ENCODE measurements at places on chromosomes 4 and X.

DNA sequence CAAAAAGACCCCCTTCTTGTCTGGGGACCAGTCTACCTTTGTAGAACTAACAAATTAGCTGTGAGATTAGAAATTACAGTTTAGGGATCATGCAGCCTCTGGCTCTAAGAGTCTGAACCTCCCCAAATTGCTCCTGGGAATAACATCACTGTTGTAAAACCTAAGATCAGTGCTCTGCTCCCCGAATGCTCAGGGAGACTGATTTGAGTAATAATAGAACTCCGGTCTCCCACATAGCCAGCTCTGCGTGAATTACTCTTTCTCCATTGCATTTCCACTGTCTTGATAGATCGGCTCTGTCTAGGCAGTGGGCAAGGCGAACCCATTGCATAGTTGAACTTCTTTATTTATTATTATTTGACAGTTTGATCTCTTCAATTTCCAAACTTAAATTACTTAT is 160.8 kb upstream of the VCX3A start:
- no peak for DNase-seq

- no peak for DNase-seq
These were observed 56.3 kb downstream of the SHROOM2 start for GRCh38 chrX:9842541-9842940.

GRCh38 chr4:127124919-127125318 is 507.8 kb upstream of the INTU start:
- no peak for DNase-seq

- no peak for DNase-seq
These were observed 9.7 kb upstream of the LSM6 start for GRCh38 chr4:146165840-146166239.

DNA sequence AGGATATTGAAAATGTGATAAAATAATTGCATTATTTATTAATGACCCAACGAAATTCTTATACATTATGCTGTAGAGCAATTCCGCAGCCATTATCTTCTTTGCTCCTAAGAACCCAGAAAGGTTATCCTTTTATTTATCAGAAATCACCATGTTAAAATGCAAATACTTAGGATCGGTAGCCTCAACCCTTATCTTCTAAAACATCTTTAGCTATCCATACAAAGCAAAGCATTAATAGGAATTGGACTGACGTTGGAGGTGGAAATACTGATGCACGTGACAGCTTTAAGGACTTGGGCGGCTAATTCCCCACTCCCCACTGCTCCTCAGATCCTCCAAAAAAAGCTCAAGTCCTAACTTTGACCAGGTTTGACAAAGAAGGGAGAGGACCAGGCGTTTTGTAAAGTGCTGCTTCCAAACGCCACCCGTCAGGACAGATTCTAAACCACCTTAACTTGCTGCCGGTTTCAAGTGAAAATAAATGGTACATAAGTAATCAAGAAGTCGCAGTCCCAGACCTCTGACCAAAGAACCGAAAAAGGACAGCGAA is 539 bp upstream of the SPCS3 start:
- no peak for DNase-seq

DNA sequence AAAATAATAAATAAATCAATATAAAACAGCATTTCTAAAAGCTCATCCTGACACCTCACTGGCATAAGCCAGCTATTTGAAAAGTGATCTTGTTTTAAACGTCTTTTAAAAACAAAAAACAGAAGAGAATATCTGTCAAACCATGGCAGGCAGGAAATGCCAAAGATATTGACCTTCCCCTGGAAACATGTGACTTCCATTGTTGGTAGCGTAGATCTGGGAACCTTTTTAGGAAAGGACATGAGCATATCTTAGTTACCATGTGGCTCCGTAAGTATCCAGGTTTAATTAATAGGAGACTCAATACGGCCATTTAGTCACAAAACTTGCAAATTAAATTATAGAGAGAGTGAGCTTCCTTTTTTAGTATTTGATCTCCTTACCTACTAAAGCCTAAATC is 83.0 kb upstream of the KLHL4 start:
- no peak for DNase-seq

DNA sequence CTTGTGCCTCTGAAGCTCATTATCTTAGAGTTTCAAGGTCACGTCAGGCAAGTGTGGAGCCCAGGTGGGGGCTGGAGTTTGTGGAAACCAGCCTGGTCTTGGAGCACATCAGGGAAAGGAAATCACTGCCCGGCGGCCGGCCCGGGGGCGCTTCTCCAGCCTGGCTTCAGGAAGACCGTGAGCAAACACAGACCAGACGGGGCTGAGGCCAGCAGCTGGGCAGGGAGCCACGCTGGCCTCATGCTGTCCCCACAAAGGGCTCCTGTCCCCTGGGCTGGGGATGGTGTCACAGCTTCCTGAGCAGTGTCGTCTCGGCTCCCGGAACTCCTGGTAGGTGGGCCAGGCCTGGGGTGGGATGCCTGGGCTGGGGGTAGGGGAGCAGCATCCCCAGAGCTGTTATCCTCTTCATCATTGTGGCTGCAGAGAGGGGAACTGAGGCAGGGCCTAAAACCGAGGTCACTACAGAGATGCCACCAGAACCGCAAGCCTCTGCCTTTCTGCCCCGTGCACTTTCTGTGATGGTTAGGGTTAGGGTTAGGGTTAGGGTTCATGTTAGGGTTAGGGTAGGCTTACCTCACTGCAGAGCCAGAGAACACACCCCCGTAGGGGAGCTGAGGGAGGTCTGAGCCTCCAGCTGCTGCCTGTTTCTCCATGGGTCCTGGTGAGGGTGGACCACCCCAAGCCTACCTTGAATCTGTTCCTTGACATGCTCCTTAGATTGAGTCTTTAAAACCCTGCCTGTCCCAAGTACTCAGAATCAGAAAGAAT is 77.5 kb downstream of the HTRA3 start:
- no peak for DNase-seq

DNA sequence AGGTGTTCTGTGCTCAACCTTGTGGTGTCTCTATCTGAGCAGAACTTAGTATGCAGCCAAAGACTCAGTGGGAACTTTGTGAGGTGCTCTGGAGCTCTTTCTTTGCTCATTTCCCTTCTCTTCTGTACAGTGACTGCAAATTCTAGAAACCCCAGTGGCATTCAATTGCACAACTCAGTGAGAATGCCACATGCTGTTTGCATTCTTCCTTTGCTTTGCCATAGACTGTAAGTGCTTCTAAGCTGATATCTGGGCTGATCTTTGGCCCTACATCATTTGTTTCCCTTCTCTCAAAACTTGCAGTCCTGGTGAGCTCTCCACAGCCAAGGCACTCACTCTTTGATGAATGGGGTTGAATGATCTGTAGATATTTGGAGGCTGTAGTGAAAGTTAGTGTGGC is 7.0 kb downstream of the PNMA3 start:
- no peak for DNase-seq

GRCh38 chr4:6162885-6163284 is 37.5 kb downstream of the JAKMIP1 start:
- no peak for DNase-seq

DNA sequence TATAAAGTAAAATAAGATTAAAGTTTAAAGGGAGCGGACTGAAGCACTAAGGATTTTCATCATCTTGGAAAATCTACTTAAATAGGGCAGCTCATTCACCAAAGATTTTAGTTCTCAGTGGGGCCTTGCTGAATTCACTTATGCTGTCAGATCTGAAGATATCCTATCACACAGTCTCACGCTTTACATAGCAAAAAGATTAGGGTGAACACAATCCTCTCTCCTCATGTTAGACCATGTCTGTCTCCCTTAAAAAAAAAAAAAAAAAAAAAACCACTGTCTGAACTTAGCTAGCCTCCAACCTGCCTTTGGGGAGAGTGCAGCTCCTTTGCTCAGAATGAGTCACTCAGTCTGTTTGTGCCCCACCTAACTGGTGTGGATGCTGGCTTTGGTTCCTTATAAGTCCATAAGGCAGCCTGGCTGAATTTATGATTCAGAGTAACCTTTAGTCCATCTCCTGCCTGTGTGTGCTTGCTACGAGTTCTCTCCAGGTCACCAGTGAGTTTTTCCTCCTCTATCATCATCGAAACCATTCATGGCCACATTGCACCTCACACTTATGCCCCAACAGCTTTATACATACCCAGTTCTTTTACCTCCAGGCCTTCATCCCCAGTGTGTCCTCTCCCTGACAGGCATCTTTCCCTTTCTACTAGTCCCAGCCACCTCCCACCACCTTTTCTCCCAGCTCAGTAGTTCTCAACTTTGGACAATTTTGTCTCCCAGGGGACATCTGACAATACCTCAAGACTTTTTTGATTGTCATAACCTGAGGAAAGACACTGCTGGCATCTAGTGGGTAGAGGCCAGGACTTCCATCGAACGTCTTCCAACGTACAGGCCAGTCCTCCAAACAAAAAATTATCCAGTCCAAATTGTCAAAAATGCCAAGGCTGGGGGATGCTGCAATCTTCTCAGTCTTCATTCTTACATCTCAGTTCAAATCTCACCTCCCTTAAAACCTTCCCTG is 220.7 kb upstream of the EMCN start:
- no peak for DNase-seq

- DNase-seq, result no peak
These were observed 58.9 kb upstream of the PGM2 start for GRCh38 chr4:37767546-37767945.

- DNase-seq, result no peak
These were observed 366.4 kb upstream of the CASK start for GRCh38 chrX:42289492-42290385.

- DNase-seq, result no peak
These were observed 81.4 kb downstream of the SH3RF1 start for GRCh38 chr4:169189372-169189771.

GRCh38 chr4:17630228-17630627 is 15.8 kb downstream of the MED28 start:
- DNase-seq, result no peak

DNA sequence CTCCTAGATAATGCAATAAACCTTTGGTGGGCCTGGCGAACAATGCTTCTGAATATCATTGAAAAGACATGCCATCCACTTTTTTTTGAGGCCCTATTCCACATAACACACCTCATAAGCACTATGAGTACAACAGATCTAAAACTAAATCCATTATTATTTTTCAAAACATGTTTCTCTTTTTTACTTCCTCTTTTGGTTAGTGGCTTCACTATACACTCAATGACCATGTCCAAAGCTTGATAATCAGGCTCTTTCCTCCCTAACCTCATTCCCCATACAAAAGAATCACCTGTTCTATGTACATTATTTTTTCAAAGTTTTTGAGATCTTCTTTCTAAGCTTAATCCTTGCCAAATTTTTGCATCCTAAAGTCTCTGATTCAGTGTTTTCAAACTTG is 20.4 kb upstream of the NPY2R start:
- DNase-seq, result no peak

GRCh38 chr4:21882051-21882839 is 66.3 kb downstream of the KCNIP4 start:
- no peak for DNase-seq

DNA sequence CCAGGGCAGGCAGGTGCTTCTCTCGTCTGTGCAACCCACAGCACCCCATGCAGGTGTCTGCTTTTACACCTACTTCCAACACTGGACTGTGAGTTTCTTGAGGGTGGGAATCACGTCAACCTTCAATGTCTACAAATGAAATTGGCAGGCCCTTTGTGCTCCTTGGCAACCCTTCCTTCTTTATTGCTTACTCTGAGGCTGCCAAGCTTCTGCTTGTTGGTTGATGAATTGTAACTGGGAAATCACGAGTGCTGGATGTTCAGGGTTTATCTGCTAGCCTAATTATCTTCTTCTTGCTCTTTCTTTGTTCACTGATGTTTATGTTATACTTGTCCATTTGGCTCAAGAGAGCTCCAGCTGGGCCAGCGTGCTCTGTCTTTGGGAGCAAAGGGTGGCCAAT is 2.5 kb upstream of the DGAT2L6 start:
- DNase-seq, result no peak

- DNase-seq, result no peak
These were observed 96.6 kb downstream of the HPGD start for GRCh38 chr4:174425669-174426068.

DNA sequence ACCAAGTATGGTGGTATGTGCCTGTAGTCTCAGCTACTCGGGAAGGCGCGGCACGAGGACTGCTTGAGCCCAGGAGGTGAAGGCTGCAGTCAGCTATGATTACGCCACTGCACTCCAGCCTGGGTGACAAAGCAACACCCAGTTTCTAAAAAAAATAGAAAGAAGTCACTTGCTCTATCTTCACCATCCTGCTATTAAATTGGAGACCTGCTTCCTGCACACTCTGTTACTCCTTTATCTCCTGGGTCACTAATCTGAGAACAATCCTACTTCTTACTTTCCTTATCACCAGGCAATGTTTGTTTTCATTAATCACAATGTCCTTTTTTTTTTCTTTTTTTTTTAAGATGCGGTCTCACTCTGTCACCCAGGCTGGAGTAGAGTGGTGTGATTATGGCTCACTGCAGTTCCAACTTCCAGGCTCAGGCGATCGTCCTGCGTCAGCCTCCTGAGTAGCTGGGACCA is 16.2 kb downstream of the PRKX start:
- DNase-seq, result no peak

- no peak for DNase-seq
These were observed 84.9 kb upstream of the TBL1X start for GRCh38 chrX:9379697-9380551.

GRCh38 chrX:119015407-119016237 is 41.2 kb downstream of the LONRF3 start:
- DNase-seq, result no peak

DNA sequence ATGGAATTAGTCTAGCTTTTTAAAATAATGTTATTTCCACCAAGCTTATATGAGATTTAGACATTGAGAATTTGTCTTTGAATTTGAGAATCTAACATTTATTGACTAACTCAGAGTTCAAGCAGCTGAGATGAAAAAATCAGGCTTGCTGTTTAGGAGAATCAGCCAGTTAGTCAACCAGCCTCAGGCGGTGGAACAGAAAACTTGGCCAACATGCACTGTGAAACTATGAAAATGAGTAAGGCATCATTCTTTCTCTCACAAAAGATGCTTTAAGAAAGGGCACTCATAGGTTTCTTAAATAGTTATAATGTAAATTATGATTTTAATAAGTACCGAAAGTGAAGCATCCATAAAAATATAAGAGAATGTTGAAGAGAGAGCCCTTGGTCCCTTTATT is 84.2 kb downstream of the NFKB1 start:
- no peak for DNase-seq

DNA sequence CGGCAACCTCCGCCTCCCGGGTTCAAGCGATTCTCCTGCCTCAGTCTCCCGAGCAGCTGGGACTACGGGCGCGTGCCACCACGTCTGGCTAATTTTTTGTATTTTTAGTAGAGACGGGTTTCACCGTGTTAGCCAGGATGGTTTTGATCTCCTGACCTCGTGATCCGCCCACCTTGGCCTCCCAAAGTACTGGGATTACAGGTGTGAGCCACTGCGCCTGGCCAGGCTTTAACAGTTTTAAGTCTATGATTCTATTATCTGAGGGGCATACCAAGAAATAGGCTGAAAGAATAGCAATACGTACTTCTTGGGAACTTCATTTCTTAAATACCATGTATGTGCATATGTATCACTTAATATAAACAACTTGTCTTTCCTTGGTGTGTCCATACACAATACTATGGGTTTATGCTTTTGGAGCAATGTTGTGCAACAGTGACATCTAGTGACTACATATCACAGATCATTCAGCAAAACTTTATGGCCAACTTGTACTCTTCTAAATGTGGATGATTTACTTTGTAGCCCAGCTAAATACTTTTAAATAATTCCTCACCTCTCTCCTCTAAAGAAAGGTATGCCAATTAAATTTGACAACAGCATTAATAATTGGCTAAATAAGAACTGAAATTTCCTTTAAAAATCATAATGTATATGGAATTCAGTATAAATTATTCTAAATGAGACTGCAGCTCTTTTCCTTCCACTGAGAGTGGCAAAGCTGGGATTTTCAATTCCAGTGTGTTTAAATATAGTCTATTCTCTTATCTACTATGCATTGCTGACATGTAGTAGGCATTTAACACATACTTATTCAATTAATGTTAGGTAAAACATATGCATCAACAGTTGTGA is 10.4 kb downstream of the SLC9B1 start:
- no peak for DNase-seq

- DNase-seq, result no peak
These were observed 197.7 kb downstream of the GRID2 start for GRCh38 chr4:92501456-92501855.

Data from T-helper 22 cell (primary cell).